Transverse colon (tissue), 4 donors: ENCODE measurements at places on chromosomes 12 and 14. TPM values are rescaled to one million over a fixed set of nuclear protein-coding genes. Genes with fewer than 3 reads are reported as not detected.

The NKX2-1 gene
- total RNA-seq = not detected

The BCL2L14 gene
- 50.1 TPM for total RNA-seq

DNA sequence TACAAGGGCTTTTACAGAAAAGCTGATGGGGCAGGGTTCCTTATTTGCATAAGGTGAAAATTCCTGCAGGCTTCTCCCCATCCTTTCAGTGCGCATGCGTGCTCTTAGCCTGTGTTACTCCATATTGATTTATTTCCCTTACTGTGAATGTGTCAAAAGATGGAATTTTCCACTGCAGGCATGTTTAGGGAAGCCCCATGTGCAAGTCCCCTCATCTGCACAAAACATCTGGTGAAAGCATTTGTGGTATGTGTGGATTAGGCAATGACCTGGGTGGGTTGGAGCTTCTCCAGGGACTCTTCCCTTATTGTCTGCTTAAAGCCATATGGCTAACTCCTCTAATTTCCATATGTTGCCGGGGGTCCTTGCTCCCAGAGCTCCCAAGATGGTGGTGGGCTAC is 912.7 kb upstream of the LRFN5 start:
- no peaks in the 10 kb centered on the region for H3K4me1 ChIP-seq
- DNase-seq = no peak
- no peaks in the 10 kb centered on the region for H3K36me3 ChIP-seq
- no peak overlapping the region for H3K4me3 ChIP-seq
- no peaks in the 10 kb centered on the region for H3K27me3 ChIP-seq

- no peaks in the 10 kb centered on the region for H3K27me3 ChIP-seq
- H3K27ac ChIP-seq = peak overlapping the region; percentile 52
- no peak overlapping the region for H3K4me3 ChIP-seq
- H3K4me1 ChIP-seq = peaks cover 4% of the 10 kb centered on the region
These were observed 40.5 kb upstream of the GPR68 start for GRCh38 chr14:91284791-91285548.

GRCh38 chr14:101844219-101844618 is 82.7 kb downstream of the PPP2R5C start:
- no peak for DNase-seq
- H3K4me3 ChIP-seq = no peak overlapping the region
- H3K4me1 ChIP-seq = peaks cover 20% of the 10 kb centered on the region
- no peaks in the 10 kb centered on the region for H3K27me3 ChIP-seq
- no peak overlapping the region for H3K27ac ChIP-seq

GRCh38 chr14:58765843-58766242 is 128.1 kb downstream of the DACT1 start:
- no peak for DNase-seq
- peaks cover 9% of the 10 kb centered on the region for H3K4me1 ChIP-seq
- H3K27ac ChIP-seq = no peak overlapping the region
- no peaks in the 10 kb centered on the region for H3K36me3 ChIP-seq

DNA sequence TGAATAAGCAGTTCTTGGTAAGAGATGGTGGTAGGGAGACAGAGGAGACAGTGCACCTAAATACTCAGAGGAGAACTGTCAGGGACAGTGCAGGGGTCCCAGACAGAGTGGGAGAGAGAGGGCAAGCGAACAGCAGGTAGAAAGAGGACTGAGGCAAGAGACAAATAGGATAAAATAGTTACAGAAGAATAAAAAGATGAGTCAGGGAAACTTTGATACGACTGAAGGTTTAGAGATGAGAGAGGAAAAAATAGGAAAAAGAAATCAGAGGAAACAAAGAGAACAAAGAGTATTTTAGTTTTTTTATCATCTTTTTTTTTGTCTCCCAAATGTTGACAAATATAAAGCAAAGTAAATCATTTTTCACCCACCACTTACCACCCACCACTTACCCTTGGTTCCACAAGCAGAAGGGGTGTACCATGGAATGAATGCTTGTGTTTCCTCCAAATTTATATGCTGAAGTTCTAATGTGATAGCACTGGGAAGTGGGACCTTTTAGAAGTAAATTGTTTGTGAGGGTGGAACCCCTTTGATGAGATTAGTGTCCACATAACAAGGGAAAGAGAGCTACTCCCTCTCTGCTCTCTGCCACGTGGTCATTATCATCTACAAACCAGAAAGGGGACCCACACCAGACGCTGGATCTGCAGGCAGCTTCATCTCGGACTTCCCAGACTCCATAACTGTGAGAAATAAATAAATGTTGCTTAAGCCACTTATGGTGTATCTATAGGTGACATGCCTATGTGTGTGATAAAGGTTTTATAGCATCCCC is 292.1 kb downstream of the BTG1 start:
- no peak overlapping the region for H3K4me3 ChIP-seq
- no peak for DNase-seq
- no peaks in the 10 kb centered on the region for H3K4me1 ChIP-seq
- no peaks in the 10 kb centered on the region for H3K36me3 ChIP-seq
